ENCODE measurements at places on chromosomes 1 and 21. TPM values are rescaled to one million over a fixed set of nuclear protein-coding genes. Genes with fewer than 3 reads are reported as not detected.

DNA sequence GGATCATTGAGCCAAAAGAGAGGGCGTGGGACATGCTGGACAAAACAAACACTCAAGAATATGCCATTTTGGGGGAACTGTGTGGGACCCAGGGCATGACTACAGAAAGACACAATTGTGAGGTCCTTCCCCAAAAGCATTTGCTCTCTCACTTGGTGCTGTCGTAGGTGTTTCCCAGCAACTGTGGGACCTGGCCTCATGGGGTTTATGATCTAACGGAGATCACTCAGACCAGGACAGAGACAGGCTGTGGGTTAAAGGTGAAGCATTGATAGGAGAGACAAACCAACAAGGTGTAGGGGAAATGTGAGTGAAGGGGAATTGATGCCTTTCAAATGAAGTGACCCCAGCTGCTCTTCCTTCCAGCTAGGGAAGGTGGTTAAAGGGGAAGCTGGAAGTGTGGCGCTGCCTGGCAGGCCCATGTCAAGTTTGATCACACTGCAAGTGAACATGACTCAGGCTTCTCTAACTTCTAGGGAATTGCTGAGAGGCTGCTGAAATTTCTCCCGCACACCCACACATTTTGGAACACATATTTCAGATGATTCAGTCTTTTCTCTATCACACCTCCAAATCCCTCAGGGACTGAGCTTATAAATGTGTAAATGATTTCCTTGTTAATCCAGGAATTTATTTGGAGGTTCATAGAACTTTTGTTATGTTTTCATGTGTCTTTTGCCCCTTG is 30.2 kb downstream of the TRAF5 start:
- H3K27me3 ChIP-seq: no peaks in the 10 kb centered on the region
- no peaks in the 10 kb centered on the region for H3K4me1 ChIP-seq
- H3K4me3 ChIP-seq: no peak overlapping the region

Gene CCDC185
- not detected for total RNA-seq

DNA sequence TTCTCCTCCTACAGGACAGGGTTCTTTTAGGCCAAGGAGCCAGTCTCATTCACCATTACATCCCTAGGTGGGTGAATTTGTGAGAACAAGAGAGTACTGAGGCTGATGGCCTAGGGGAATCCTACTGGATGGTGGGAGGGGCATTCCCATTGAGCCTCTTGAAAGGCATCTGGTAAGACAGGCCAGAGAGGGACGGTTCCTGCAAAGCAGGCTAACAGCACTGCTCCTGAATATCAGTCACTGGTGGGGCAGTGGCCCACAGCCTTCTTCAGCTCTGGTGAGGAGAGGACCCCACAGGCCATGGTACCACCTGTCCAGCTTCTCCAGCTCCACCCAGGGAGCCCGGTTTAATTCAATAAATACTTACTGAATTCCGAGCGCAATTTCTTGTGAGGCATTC is 125.9 kb upstream of the EDN2 start:
- DNase-seq: no peak
- no peak overlapping the region for H3K4me3 ChIP-seq

GRCh38 chr21:45942755-45943629 is 38.6 kb upstream of the COL6A1 start:
- no peaks in the 10 kb centered on the region for H3K27me3 ChIP-seq
- DNase-seq: no peak
- no peaks in the 10 kb centered on the region for H3K36me3 ChIP-seq
- no peaks in the 10 kb centered on the region for H3K4me1 ChIP-seq

DNA sequence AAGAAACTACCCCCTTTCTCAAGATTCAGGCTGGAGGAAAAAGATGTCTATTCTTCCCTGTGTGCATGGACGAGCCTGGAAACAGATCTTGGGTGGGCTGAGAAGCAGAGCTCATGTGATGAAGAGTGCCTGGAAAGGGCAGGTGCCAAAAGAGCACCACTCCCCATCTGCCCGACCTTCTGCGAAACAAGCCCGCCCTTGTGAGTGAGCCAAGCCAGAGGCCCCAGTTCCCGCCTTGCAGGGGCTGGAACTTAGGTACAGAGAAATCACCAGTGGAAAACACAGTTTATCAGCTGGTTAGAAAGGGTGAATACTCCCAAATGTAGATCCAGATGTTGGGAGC is 26.7 kb upstream of the A3GALT2 start:
- H3K4me1 ChIP-seq: peaks cover 33% of the 10 kb centered on the region
- H3K36me3 ChIP-seq: no peaks in the 10 kb centered on the region
- no peaks in the 10 kb centered on the region for H3K27me3 ChIP-seq
- DNase-seq: no peak
- H3K4me3 ChIP-seq: peak overlapping the region; percentile 94
- peak overlapping the region; percentile 97 for H3K27ac ChIP-seq
